ENCODE measurements at places on chromosomes 4 and X. TPM values are rescaled to one million over a fixed set of nuclear protein-coding genes. Genes with fewer than 3 reads are reported as not detected.

RENBP gene
- 1.3 TPM for total RNA-seq

GRCh38 chrX:77484045-77484444 is 36.9 kb downstream of the FGF16 start:
- H3K36me3 ChIP-seq, result no peaks in the 10 kb centered on the region
- H3K27ac ChIP-seq, result no peak overlapping the region
- no peak for DNase-seq
- no peak overlapping the region for H3K4me3 ChIP-seq
- no peaks in the 10 kb centered on the region for H3K27me3 ChIP-seq

DNA sequence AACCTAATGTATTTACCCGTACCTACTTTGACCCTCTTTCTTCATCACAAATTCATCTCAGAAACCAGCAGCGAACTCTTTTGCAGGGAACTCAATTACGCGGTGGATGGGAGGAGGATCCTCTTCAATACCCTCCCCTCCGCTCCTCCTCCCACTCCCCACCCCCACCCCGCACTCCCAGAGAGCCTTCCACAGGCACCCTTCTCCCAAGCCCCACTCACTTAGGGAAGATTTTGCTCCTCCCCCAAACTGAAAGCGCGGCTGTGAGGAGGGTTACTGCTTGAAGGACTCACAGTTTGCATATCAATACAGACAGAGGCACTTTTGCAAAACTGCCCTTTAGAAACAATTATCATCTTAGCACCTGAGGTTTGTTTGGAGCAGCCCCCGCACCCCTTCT is 960 bp upstream of the IL1RAPL1 start:
- no peaks in the 10 kb centered on the region for H3K27me3 ChIP-seq
- no peak for DNase-seq
- peak overlapping the region; percentile 87 for H3K27ac ChIP-seq
- H3K4me1 ChIP-seq, result peaks cover 49% of the 10 kb centered on the region

DNA sequence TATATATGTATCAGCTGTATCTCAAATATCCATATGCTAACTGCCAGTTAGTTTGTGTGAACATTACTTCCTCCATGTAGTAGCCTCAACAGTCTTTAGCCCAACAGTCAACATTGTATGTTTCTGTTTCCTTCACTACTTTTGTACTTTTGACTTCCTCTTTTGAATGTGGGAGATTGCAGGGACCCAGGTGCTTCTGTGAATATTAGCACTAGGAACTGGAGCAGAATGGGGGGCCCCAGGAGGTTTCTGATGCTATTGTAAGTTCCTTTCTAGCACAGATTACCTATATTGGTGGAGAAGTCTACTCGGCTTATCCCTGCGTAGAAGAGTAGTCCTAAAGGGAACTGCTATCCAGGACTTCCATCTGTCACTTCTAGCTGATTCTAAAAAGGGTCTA is 2.3 kb downstream of the PLAC8 start:
- H3K4me3 ChIP-seq, result no peak overlapping the region
- H3K36me3 ChIP-seq, result no peaks in the 10 kb centered on the region
- no peaks in the 10 kb centered on the region for H3K27me3 ChIP-seq
- no peak for DNase-seq

IL13RA2 gene
- total RNA-seq, result not detected

CHIC1 gene
- total RNA-seq, result 0.10 TPM

DNA sequence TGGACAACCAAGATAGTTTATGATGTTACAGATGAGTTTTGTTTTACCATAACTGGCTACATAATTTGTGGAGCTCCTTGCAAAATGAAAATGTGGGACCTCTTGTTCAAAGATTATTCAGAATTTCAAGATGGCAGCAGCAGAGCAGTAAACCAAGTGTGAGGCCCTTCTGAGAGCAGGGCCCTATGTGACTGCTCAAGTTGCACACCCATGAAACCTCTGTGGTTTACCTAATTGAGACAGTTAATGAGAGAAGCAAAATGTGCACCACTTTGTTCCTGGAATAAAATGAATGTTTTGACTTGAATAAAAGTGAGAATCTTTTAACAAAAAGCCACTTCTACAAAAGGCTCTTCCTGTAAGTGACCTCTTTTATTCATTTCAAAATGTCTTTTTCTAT is 519.2 kb downstream of the RPA4 start:
- H3K36me3 ChIP-seq, result no peaks in the 10 kb centered on the region
- no peak for DNase-seq
- no peaks in the 10 kb centered on the region for H3K4me1 ChIP-seq
- H3K27me3 ChIP-seq, result no peaks in the 10 kb centered on the region

- DNase-seq, result no peak
- H3K36me3 ChIP-seq, result no peaks in the 10 kb centered on the region
- H3K4me1 ChIP-seq, result no peaks in the 10 kb centered on the region
- H3K27ac ChIP-seq, result no peak overlapping the region
Measured at GRCh38 chr4:146550161-146550560, 28.4 kb upstream of the SLC10A7 start.

DNA sequence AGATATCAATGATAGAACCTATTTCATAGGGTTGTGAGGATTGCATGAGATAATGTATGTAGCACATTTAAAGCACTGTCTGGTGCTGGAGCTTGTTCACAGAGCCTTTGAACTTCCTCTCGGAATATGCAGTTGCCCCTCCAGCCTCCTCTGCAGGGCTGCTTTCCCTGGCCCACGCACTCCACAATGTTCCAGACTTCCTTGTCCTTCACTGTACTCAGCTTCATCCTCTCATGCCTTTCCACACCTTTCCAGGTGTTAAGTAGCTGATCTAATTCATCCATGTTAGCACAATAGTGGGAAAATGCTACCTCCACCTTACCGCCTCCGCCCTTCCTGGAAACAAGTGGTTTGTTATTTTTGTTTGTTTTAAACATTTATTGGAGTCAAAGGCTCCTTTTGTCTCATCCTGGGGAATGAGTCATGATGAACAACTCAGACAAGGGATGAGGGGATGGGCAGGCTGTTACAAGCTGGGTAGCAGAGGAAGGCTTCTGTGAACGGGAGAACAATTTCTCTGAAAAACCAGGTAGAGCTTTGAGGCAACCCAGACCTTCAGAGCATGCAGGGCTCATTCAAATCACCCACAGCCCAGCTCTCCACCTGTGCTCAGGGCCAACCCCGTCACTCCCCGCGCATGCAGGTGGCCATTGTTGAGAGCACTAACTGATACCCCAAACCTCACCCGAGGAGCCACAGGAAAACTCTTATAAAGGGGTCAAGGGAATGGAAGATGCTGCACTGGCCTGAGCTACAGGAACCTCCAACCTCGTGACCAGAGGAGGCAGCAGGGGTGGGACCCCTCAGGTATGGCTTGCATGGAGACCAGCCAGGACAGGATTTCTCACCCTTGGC is 84.9 kb upstream of the TBL1X start:
- no peaks in the 10 kb centered on the region for H3K36me3 ChIP-seq
- H3K4me1 ChIP-seq, result peaks cover 12% of the 10 kb centered on the region
- peak; percentile 32 for DNase-seq
- no peaks in the 10 kb centered on the region for H3K27me3 ChIP-seq

SLITRK4 gene
- not detected for total RNA-seq

DNA sequence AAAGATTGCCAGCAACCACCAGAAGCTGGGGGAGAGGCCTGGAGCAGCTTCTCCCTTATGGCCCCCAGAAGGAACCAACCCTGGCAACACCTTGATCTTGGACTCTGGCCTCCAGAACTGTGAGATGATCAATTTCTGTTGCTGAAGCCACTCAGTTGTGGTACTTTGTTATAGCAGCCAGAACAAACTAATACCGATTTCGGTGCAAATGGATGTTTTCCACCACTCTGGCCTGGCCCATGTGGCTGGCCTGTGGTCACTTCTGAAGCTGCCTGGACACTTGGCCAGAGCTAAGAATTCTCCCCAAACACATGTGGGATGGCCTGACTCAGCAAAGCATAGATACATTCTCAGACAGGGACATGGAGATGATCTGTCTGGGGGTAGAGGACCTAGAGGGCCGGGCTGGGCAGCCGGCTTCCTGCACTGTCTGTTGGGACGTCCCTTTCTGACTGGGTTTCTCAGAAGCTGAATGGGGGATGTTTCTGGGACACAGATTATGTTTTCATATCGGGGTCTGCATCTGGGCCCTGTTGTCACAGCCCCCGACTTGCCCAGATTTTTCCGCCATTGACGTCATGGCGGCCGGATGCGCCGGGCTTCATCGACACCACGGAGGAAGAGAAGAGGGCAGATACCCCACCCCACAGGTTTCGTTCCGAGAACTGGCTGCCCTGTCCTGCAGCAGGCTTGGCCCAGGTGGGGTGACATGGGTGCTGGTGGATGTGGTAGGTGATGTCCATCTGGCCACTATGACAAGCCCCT is 4.1 kb downstream of the FOXP3 start:
- no peak overlapping the region for H3K4me3 ChIP-seq
- no peak overlapping the region for H3K27ac ChIP-seq
- H3K4me1 ChIP-seq, result no peaks in the 10 kb centered on the region
- no peak for DNase-seq
- H3K36me3 ChIP-seq, result no peaks in the 10 kb centered on the region
- H3K27me3 ChIP-seq, result no peaks in the 10 kb centered on the region

DNA sequence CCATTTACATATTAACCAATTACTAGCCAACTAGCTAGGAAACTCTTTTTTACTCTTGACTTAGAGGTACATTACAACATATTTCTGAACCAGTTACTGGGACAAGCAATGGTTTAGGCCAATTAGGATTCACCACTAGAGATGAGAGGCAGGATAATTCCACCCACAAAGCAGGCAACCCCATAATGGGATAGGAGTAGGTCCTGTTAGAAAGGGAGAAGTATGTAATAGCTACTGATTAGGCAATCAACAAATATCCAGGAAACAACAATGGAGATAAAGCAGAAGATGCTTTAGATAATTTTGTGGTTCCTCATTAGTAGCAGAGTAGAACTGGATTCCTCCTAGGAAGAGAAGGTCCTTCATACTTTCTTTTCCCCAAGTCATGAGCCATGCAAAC is 173.8 kb upstream of the GLRA2 start:
- no peaks in the 10 kb centered on the region for H3K27me3 ChIP-seq
- no peak overlapping the region for H3K4me3 ChIP-seq
- no peaks in the 10 kb centered on the region for H3K4me1 ChIP-seq
- no peak for DNase-seq

TEX13D gene
- total RNA-seq, result 0.15 TPM

DNA sequence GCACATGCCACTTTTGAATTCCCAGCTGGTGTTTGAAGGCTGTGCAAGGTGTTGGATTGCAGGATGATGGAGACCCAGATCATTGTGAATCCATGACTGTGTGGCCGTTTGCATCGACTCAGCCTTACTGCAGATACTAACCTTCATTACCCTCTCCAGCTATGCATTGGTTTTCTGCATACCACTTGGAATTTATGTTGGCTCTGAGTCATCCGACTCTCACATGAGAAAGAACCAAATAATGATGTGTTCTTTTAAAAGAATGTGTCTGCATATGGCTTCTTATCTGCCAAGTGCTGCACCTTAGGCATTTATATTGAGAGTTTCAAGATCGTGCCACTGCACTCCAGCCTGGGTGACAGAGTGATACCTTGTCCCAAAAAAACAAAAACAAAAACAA is 106.7 kb upstream of the PRKX start:
- no peaks in the 10 kb centered on the region for H3K4me1 ChIP-seq
- no peak overlapping the region for H3K4me3 ChIP-seq
- no peak for DNase-seq
- H3K27me3 ChIP-seq, result no peaks in the 10 kb centered on the region
- H3K36me3 ChIP-seq, result no peaks in the 10 kb centered on the region

FAM184B gene
- 0.07 TPM for total RNA-seq

INPP4B gene
- 14.3 TPM for total RNA-seq

GRCh38 chrX:24018809-24019208 is 8.2 kb downstream of the KLHL15 start:
- no peak overlapping the region for H3K4me3 ChIP-seq
- DNase-seq, result no peak
- H3K4me1 ChIP-seq, result peaks cover 4% of the 10 kb centered on the region
- H3K27ac ChIP-seq, result no peak overlapping the region
- H3K36me3 ChIP-seq, result no peaks in the 10 kb centered on the region
- H3K27me3 ChIP-seq, result no peaks in the 10 kb centered on the region

GRCh38 chr4:40446839-40447238 is 111.7 kb downstream of the CHRNA9 start:
- H3K36me3 ChIP-seq, result no peaks in the 10 kb centered on the region
- DNase-seq, result no peak
- H3K4me3 ChIP-seq, result no peak overlapping the region
- no peaks in the 10 kb centered on the region for H3K27me3 ChIP-seq

- no peaks in the 10 kb centered on the region for H3K27me3 ChIP-seq
- no peaks in the 10 kb centered on the region for H3K4me1 ChIP-seq
- H3K36me3 ChIP-seq, result no peaks in the 10 kb centered on the region
- no peak for DNase-seq
Measured at GRCh38 chr4:16844816-16845586, 53.4 kb downstream of the LDB2 start.

- no peak for DNase-seq
- no peaks in the 10 kb centered on the region for H3K36me3 ChIP-seq
- H3K4me3 ChIP-seq, result no peak overlapping the region
- H3K27ac ChIP-seq, result no peak overlapping the region
Measured at GRCh38 chrX:88605222-88605583, 141.8 kb upstream of the CPXCR1 start.

DNA sequence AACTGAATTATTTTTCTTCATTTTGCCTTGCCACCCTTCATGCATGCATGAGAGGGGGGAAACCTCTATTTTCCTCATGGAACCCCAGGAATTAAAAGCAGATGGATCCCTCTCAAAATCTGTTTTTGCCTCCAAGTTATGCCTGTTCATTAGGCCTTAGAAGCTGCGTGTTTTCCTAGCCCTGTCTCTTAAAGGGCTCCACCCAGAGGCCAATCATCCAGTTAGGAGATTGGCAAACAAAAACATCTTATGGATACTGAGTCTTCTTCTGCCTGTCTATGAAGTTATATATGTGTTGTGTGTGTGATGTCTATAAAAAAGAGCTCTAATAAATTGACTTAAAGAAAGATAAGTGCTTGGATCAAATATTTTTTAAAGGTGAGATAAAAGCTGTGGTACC is 142.9 kb downstream of the ANAPC10 start:
- H3K27ac ChIP-seq, result no peak overlapping the region
- no peaks in the 10 kb centered on the region for H3K4me1 ChIP-seq
- H3K4me3 ChIP-seq, result no peak overlapping the region
- H3K27me3 ChIP-seq, result no peaks in the 10 kb centered on the region

DDX60 gene
- total RNA-seq, result 6.5 TPM

DNA sequence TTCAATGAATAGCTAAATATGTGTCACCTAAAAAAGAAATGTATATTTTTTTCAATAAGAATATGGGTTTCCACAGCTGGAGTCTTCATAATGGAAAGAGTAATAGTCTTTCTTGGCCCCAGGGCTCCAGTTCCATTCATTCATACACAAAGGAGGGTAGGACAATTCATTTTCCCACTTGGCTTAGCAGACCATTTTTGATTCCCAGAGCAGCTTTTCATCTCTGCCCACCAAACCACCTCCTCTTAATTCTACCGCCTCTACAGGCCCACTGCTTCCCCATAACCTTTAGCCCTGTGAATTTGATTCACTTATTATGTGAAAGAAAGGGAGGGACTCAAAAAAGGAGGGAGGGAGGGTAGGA is 129.9 kb upstream of the PAK3 start:
- no peaks in the 10 kb centered on the region for H3K27me3 ChIP-seq
- no peak overlapping the region for H3K27ac ChIP-seq

HTR2C gene
- not detected for total RNA-seq

- DNase-seq, result no peak
- H3K36me3 ChIP-seq, result no peaks in the 10 kb centered on the region
- no peak overlapping the region for H3K27ac ChIP-seq
Measured at GRCh38 chr4:17142232-17142711, 243.8 kb upstream of the LDB2 start.

ODAPH gene
- total RNA-seq, result not detected

Measured in HCT116 (cell line).